WTC11 (cell line): ENCODE measurements at places on chromosomes 6 and 20.

GRCh38 chr6:13380761-13381160 lies 52.4 kb upstream of the TBC1D7 start:
- DNase-seq, result no peak

DNA sequence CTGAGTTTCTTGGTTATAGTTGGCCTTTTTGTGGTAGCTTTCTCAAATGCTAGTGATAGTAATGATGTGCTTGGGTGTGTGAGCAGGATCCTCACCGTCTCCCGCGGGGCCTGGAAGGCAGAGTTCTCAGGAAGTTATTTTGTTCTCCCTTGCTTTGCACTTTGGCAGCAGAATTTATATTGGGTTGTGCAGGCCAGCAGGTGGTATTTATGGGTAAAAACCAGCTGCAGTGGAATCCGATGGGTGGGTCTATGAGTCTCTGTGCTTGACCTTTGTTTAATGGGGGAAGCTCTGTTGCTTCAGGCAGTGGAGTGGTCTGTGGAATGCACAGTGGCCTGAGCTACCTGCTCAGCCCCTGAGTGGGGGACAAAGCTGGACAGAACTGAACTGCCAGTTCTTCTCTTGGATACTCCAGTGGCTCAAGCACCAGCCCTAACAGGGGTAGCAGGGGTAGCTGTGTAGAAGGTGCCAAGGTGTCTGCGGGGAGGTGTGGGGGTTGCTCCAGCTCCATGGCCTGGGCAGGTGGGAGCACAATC lies 27.3 kb downstream of the IGF2R start:
- DNase-seq, result no peak

DNA sequence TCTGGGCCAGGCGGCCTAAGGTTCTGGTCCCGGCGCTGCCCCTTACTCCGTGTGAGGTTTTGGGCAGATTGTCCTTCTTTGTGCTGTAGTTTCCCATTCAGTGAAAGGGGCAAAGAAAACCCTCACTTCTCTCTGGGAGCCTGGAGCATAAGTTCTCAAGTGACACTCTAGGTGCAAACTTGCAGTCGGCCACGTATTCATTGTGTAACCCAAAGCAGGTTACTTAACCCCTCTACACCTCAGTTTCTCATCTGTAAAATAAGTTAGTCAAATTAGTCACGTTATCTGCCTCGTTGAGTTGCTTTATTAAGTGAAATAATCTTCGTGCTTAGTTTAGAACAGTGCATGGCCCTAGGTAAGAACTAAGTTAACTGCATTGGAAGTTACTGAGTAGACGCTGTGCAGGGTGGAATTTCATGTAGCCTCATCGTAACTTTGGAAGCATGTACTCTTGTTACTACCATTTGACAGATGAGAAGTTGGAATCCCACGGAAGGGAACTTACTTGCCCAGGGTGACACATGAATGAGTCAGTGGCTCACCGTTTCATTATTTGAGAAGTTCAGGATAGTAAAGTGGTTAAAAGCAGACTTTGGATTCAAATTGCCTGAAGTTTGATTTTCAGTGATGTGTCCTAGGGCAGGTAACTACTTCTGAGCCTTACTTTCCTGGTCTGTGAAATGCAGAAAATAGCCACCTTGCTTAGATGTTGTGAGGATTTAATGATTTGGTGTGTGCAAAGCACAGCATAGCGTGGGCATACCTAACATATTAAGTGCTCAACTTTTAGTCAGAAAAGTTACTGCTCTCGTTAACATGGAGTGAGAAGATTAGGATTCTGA lies 556 bp upstream of the MROH8 start:
- DNase-seq, result no peak

- no peak for DNase-seq
These were observed 135.4 kb downstream of the ZMYND8 start for GRCh38 chr20:47221036-47221625.

- DNase-seq, result no peak
These were observed 289 bp downstream of the FOXP4 start for GRCh38 chr6:41546475-41546865.
